GM12878 (cell line): ENCODE measurements at places on chromosomes 3 and 15. TPM values are rescaled to one million over a fixed set of nuclear protein-coding genes. Genes with fewer than 3 reads are reported as not detected.

DNA sequence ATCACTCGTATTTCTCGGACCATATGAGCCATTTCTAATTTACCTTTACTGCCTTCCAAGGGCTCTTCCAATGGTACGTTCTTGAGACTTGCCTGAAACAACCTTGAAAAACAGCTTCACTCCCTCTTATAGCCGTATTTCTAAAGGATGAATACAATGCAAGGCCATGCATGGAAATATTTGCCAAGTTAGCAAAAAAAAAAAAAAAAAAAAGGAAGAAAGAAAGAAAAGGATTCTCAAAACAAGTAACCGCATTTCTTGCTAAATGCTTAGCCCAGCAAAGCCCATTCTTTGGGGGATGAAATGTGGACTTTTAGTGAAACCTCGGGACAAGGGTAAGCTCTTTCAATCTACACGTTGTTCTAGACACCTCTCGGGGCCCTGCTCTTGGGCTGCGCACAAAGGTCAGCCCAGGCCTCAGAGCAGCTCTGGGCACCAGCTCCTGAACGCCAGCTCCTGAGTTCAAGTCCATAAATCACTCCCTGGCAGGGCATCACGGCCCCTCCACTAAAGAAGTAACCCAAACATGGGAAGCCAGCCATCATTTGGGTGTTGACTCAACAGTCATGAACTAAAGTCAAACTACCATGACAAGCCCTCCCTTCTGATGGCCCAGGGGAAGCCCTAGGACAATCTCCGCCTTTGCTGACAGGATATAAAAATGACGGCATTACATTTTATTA lies 132.7 kb downstream of the ADAMTS17 start:
- no peak for DNase-seq

- DNase-seq, result no peak
Measured at GRCh38 chr3:136819731-136820679, 1.1 kb downstream of the SLC35G2 start.

GRCh38 chr15:56038707-56039106 lies 45.3 kb upstream of the NEDD4 start:
- no peak for DNase-seq

Gene AHSG
- 0.90 and 1.2 TPM in 2 replicates for total RNA-seq

DNA sequence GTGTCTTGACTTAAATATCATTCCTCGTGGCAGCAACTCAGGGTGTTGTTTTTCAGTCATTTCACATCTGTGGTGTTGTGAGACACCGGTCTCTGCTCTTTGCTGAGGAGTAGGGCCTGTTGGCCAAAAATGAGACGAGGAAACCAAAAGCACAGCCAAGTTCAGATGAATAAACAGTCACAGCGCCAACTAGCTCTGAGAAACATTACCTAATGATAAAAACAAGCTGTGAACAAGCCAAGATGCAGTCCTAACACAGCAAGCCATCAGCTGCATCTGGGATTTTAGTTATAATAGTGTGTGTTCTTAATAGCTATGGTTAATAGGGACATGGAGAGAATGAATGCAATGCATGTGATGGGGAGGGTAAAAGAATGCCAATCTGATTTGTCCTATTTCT lies 843.4 kb upstream of the DPPA4 start:
- no peak for DNase-seq

Gene PAQR5
- total RNA-seq, result not detected in 2 replicates

DNA sequence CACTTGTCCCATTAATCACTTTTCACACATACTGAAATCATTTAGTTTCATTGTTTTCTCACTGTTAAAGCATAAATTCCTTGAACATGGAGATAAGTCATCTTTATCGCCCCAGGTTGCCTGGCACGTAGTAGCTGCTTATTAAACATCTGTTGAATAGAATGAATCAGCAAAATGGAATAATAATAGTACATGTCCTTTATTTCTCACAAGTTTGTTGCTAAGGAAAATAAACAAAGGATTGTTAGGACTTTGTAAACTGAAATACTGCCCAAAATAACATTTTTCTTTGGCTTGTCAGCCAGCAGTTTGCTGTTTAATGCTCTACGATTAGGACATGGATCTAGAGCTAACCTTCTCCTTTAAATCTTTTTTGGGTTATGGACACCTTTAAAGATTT lies 17.9 kb downstream of the SLC35A5 start:
- DNase-seq, result no peak

Gene STAC
- total RNA-seq, result not detected in 2 replicates

DNA sequence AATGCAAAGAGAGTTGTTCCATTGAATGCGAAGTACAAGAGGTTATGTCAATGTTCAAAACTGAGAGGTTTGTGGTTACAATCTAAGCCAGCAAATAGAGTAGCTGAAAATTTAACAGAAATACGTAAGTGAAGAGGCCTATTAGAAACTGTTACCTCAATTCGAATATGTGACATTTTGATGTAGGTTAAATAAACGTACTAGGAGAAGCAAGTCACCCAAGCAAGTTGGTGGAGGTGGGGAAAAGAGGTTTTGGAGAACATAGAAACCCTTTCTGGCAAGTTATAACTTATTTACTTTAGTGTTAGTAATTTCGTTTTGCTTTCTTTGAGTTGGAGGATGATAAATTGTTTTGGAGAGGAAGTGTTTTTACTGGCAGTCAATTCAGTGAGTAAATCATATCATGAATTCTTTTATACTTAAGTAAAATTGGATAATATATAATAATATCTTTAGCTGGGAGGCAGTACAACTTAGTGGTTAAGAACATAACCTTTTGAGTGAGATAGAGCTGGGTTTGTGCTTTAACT lies 91.2 kb upstream of the NAALADL2 start:
- DNase-seq, result no peak

DNA sequence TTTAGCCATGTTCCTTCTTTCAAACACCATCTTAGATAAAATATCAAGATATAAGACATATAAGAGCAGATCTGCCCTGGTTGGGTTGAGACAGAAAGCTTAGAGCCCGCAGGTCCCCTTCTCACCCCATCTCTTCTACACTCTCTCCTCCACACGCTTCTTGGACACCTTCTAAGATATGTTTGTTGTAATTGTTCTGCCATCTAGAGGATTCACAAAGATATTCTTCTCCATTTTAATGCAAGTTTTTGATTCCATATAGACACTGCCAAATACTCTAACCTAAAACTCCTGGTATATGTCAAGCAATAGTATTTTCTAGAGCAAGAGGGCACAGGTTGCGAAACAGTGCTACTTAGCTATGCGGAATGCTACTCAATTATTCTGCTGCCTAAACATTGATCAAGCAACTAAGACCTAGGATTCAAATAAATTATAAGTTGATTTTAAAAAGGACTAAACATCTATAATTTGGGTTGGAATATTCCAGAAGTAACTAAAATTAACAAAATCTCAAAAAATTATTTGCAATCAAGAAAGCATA lies 6.8 kb downstream of the CHRM5 start:
- DNase-seq, result no peak

GRCh38 chr3:184368116-184368515 lies 6.6 kb downstream of the POLR2H start:
- DNase-seq, result no peak

DNA sequence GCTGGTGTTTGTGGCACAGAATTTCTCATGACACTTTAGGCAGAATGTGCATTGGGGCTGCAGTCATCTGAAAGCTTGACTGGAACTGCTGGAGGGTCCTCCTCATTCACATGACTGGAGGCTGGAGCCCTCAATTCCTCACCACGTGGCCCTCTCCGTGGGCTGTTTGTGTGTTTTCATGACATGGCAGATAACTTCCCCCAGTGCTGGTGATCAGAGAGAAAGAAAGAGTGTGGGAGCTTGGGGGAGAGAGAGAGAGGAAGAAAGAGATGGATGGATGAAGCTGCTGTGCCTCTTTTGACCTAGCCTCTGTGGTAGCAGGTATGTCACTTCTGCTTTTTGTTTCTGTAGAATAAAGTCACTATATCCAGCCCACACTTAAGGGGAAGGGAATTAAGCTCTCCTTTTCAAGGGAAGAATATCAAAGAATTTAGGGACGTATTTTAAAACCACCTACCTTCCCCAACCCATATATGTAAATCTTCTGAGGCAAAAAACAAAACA lies 169.6 kb upstream of the IL12A start:
- no peak for DNase-seq

GRCh38 chr3:117790235-117790987 lies 1080.8 kb downstream of the TUSC7 start:
- DNase-seq, result no peak

Gene ZIC4
- total RNA-seq, result not detected in 2 replicates

- no peak for DNase-seq
Measured at GRCh38 chr3:163915280-163915679, 1163.0 kb downstream of the SI start.

GRCh38 chr15:23828786-23829185 lies 141.7 kb upstream of the NDN start:
- DNase-seq, result no peak

Gene REC114
- not detected in 2 replicates for total RNA-seq

DNA sequence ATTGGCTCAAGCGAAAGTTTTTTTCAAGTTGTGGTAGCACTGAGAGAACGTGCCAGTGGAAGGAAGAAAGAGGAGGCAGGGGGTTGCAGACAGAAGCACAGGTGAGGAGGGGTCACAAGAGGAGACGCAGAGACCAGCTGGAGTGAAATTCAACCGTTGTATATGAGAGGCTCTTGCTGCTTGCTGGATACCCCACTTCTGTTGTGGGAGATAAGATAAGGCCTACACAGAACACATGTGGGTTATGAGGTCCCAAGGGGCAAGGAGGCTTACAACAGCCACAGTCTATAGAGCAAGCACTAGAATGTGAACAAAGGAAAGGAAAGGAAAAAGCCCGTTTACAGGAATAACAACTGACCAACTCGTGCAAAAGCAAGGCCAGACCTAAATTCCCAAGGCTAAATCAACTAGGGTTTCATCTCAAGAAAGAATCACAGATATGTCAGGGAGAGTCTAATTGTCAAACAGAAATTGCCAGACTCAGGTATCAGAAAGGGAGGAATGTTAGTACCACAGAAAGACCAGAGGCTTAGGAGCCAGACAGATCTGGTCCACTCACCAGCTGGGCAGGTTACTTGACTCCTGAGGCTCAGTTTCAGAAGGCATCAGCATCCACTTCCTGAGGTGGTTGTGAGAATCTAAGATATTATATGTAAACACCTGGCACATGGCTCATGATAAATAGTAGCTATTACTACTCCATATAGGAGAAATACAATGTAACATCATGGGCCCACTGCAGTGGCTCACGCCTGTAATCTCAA lies 60.9 kb downstream of the MSL2 start:
- no peak for DNase-seq

DNA sequence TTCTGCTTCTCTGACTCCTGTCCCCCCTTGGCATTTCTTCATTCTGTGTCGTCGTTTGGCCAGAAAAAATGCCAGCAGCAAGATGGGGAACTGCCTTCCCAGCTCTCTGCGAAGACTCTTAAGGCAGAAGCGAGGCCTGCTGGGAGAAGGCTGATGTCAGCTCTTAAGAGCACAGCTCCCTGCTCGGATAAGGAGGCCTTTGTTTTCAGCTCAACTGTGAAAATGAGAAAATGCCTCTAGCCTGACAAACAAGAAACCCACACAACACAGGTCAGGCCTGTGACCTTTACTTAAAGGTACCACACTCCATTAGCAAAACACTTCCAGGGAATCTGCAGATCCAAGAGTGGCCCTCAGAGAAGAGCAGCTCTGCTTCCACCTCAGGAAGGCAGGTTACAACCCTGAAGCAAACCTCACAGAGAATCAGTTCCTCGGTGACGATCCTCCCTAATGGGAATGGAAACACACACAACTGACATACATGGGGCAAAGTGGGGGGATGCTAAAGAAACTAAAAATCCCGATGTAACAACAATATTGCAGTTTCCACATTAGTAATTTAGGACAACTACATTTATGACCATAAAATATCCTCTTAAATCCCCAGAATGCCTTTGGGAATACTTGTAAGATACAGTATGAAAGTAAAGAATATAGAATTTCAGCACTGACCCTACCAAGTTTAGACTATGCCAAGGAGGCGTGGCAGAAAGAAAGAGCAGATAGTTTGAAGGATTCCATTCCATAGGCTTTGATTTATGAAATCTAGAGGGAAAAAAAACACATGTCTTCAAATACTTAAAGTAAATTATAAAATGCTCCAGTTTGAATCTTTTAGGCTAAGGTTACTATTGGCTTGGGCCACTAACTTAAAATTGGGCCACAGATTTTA lies 52.1 kb downstream of the VGLL4 start:
- DNase-seq, result no peak

GRCh38 chr3:63936925-63937324 lies 24.7 kb upstream of the SCAANT1 start:
- no peak for DNase-seq

Gene PRSS50
- total RNA-seq, result not detected in 2 replicates

GRCh38 chr3:73389117-73389813 lies 235.5 kb downstream of the PDZRN3 start:
- no peak for DNase-seq

DNA sequence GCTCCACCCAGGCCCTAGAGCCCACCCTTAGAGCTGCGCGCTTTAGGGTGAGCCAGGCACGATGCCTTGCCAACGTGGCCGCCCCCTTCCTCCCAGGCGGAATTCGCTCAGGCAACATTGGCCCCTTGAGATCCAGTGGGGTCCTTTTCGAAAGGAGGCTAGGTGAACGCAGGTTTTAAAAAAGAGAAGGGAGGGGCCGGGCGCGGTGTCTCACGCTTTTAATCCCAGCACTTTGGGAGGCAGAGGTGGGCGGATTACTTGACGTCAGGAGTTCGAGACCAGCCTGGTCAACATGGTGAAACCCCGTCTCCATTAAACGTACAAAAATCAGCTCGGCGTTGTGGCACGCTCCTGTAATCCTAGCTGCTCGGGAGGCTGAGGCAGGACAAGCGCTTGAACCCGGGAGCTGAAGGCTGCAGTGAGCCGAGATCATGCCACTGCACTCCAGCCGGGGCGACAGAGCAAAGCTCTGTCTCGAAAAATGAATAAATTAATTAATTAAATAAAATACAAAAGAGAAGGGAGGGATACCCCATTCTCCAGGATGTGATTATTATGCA lies 984 bp upstream of the RPP25 start:
- no peak for DNase-seq

- DNase-seq, result peak; percentile 81
Measured at GRCh38 chr3:160012108-160012507, 23.5 kb downstream of the IL12A start.

Gene CX3CR1
- 0.08 and 0.23 TPM in 2 replicates for total RNA-seq

Gene ESYT3
- not detected in 2 replicates for total RNA-seq

DNA sequence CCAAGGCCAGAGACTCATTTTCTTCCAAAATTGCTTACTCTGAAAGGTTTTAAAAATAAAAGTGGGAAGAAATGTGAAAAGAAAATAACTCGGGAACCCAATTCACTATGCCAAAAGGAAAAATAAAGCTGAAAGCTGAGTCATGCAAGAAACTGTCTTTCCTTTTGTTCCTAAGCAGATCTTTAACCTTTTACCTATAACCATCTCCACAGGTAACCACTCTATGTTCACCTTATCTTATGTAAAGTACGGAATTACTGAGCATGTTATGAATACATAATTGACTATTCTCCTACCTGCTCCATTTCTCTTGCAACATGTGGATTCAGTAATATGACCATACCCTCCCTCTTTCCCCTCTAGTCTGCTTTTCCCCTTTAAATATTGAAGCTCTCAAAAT lies 62.0 kb downstream of the MINDY4B start:
- DNase-seq, result no peak
